ENCODE measurements at places on chromosomes 7 and 10.
A peak's percentile ranks its signal among the peaks of the same experiment; 100 is the strongest.

- DNase-seq, result no peak
Measured at GRCh38 chr10:118161461-118162246, 114.9 kb upstream of the RAB11FIP2 start.

- DNase-seq, result no peak
Measured at GRCh38 chr7:136324073-136324704, 347.0 kb upstream of the MTPN start.

DNA sequence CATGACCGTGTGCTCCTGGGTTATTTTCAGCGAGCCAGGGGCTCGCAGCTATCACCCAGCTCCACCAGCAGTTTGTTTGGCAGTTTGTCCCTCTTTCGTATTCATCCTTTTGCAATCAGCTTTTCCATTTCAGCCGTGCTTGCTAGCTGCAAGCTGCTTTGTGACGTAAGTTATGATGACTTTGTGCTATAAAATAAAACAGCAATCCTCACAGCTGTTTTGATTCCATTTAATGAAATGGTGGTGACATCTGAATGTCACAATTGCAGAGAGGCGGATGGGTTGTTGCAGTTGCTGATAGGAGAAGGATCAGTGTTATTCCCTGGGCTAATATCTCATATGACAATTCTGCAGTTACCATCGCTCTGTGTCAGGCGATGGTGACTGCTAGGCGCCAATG is 251.7 kb downstream of the SNX10 start:
- DNase-seq, result no peak

DNA sequence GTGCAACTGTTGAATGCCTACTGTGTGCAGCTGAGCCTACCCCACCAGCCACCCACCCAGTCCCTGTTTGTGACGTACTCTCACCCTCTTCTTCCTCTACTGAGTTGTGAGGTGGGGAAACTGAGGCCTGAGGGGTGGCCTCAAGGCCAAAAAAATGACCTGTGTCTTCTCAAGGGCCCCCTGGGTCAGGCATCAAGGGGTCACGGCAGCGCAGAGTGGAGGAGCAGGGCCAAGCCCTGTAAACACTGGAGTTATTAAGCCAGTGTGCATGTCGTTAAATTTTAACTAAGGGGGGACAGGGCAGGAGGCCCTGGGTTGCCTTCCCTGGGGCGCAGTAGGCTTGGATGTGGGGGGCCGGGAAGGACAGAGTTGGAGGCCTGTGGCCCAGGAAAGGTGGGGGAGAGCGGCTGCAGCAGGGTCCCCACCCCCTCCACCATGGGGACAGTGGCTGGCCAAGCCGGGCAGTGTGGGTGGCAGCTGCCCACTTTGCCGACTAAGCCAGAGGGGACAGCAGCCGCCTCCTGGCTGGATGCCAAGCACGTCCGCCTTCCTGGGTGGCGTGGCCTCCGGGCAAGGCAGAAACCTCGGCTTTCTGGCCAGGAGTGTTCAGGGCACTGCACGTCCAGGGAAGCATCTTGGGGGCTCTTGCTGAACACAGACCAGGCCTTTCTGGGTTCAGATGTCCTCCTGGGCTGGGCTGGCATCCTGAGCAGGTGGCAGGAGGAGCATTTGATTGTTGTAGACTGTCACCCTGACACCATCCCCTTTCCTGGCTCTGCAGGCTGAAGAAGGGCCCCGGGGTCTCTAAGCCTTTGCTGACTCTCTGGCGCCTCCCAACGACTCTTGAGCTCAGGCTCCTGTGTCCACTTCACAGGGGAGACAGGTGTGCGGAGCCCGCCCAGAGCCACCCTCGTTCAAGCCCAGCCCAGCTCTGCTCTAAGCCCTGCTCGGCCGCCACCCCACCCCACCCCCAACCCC is 1.9 kb downstream of the SLC29A4 start:
- peak; percentile 93 for DNase-seq

GRCh38 chr7:129376076-129376777 is 58.0 kb upstream of the STRIP2 start:
- peak; percentile 31 for DNase-seq

GRCh38 chr10:72001033-72001395 is 36.8 kb downstream of the CHST3 start:
- DNase-seq, result no peak

DNA sequence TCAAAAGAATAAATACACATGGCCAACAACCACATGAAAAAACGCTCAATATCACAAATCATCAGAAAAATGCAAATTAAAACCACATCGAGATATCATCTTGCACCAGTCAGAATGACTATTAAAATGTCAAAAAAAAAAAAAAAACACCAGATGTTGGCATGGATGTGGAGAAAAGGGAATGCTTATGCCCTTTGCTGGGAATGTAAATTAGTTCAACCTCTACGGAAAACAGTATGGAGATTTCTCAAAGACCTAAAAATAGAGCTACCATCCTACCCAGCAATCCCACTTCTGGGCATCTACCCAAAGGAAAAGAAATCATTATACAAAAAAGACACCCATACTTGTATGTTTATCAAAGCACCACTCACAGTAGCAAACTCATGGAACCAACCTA is 45.0 kb upstream of the DIP2C start:
- DNase-seq, result no peak

GRCh38 chr7:138173548-138173947 is 97.3 kb downstream of the AKR1D1 start:
- no peak for DNase-seq

GRCh38 chr7:1713502-1714484 is 43.7 kb downstream of the ELFN1 start:
- peak; percentile 95 for DNase-seq

DNA sequence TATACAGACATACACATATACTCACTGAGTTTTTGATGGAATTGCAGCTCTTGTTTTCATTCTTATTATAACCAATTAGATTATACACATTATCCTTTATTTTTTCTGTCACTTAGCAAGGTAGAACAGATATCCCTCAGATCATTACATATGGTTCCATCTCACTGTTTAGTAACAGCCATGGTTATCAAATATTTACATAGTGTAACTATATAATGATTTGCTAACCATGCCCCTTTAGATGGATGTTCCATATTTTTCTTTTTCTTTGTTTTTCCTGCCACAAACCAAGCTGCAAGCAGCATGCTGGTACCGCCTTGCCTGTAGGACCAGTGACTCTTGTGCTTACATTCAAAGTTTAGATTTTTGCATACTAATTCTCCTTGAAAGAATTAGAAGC is 163.4 kb upstream of the NFE2L3 start:
- DNase-seq, result peak; percentile 62

DNA sequence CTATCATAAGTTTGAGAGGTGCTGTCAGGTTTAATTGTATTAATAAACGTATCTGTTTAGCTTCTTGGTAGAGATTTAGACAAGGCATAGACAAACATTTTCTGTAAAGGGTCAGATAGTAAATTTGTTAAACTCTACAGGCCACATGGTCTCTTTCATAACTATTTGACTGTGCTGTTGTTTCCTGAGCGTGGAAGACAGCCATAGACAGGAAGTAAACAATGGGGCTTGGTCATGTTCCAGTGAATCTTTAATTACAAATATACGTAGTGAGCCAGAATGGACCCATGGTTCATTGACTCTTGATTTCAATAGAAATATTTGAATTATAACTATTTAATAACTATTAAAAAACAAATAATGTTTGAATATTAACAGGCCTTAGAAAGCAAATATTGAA is 451.1 kb downstream of the SH2D4B start:
- DNase-seq, result no peak

DNA sequence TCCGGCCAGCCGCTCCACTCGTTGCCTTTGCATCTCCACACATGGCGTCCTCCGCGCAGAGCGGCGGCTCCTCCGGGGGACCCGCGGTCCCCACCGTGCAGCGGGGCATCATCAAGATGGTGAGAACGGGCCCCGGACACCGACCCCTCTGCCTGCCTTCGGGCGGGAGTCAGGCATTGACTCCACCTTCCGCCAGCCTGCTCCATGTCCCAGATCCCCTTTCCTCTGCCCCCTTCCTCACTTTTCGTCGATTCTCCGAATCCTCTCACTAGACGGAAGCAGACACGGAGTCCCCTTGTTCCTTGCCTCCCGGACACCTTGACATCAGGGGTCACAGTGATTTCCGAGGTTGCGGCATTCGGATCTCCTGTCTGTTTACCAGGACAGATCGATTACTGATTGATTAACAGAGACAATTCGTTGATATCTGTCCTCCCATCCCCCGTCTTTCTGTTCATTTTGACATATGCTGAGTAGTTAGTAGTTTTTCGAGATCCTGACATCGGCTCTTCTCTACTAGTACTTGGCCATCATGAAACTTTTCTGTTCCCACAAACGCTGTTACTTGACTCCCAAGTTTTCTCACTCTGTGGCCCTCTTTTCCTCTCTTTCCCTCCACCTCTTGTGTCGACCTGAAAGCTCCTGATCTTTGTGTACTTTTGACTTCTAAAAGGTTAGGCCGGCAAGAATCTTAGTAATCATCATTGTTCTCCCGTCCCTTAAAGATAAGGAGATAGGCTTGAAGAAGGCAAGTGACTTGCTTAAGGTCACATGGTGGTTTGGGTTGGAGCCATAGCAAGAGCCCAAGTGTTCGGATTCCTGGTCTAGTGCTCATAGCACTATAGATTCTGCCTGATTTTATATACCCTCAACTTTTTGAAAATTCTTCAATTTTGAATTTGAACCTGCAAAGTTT is 597 bp downstream of the SND1 start:
- DNase-seq, result no peak

DNA sequence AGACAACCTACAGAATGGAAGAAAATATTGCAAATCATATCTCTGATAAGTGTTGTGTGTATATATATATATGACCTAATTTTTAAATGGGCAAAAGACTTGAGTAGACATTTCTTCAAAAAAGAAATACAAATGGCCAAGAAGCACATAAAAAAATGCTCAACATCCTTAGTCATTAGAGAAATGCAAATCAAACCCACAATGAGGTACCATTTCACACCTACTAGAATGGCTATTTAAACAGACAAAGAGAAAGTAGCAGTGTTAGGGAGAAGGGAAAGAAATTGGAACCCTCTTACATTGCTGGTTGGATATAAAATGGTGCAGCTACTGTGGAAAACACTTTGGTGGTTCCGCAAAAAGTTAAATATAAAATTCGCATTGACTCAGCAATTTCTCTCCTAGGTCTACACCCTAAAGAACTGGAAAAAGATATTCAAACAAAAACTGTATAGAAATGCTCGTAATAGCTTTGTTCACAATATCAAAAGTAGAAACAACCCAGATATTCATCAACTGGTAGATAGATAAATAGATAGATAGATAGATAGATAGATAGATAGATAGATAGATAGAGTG is 16.3 kb downstream of the ACSL5 start:
- no peak for DNase-seq

DNA sequence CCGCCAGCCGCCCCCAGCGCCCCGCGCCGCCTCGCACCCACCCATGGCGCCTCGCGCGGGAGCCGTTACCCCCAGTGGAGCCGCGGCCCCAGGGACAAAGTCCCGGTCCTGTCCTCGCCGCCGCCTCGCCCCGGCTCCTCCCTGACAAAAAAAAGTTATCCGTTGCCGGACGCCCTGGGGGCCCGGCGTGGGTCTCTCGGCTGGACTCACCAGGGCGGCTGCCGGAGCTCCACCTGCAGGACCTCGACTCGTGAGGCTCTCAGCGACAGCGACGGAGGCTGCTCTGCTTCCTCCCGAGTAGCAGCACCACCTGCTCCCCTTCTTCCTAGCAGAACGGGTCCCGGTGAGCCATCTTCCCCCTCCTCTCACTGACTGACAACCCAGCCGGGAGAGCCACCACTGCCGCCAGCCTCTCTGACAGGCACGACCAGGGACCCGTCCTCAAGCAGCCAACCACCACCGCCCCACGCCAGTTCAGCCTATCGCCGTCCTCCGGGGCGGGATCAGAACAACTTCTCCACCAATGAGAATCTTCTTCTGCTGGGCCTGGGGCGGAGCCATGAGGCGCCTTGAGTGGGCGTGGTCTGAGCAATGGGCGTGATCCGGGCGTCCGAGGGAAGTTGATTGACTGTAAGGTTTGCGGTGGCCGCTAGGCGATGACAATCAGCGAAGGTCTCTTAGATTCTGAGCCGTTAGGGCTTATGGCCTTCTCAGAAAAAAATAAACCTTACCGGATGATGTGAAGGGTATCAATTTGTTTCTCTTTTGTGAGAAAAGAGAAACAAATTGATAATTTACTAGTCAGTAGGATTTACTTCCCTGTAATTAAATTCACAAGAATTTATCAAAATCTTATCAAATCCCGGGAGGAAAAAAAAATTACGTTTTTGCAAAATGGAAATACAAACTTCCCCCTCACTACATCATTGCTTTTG is at the start of gene HYCC1:
TSS of gene HYCC1 (minus strand) at position 416 of the 935 bp plus-strand sequence. CDS start 23,019 bp downstream, outside the sequence.
- DNase-seq, result peak; percentile 99

Measured in SHP77 treated with DMSO at 0.1 percent for 48 hours (cell line).